Mesothelial cell of epicardium (in vitro differentiated cells): ENCODE measurements at places on chromosomes 1 and 21.

DNA sequence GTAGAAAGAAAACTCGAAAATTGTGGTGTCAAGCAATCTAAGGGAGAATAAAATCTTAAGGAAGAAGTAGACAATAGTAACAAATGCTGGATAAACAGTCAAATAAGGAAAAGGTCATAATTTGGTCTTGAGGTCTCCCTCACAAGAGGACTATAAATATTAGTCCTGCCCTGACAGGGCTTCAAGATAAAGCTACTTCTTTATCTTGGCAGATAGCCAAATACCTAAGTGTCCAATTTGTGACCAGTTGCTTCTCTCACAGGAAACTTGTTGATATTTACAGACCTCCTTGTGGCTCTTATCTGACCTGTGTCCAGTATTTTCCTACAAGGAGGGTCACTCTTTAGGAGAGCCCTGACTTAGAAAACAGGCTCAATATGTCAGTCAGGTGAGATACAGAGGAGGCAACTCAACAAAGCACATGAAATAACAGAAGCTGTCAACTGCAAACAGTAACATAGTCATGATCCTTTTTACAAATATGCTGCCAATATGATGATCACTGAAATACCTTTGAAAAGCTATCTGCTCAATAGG lies 88.8 kb downstream of the TNNI3K start:
- no peak for DNase-seq

DNA sequence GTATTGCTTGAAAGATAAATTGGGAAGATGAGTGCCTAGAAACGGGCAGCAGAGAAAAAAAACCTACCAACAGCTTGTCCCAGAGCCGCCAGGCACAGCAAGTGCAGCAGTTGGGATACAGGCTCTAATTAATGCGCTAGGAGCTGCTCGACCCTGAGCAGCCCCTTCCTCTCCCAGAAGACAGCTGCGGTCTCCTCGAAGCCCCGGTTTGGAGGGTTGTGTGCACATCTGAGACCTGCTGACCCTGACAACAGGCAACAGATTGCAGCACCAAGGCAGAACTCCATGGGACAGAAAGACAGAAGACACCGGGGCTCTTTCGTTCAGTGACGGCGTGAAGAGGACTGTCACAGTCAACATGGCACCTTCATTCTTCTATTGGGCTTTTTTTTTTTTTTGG lies 101.4 kb downstream of the TSEN15 start:
- DNase-seq = no peak

DNA sequence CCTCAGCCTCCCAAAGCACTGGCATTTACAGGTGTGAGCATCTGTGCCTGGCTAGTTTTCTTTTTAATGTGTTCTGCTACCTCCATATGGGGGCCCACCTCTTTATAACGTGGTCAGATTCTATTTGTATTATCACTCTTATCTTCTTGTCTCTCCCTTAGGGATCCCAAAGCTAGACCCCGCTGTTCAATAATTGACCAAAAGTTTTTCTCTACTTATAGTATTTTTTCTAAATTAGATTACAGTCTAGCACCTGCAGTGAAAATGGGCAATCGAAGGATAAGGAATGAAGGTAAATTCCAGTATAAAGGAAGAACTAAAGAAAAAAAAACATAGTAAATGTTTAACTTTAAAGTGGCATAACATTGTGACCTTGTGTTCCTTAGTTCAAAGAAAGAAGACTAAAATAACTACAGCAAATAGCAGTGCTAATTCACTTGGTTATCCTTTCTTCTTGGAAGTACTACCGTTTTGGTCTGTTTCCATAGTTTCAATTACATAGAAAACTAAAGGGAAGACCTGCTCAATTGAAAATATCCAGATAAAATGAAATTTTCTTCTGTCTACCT lies 24.1 kb downstream of the NFYC start:
- DNase-seq = no peak

DNA sequence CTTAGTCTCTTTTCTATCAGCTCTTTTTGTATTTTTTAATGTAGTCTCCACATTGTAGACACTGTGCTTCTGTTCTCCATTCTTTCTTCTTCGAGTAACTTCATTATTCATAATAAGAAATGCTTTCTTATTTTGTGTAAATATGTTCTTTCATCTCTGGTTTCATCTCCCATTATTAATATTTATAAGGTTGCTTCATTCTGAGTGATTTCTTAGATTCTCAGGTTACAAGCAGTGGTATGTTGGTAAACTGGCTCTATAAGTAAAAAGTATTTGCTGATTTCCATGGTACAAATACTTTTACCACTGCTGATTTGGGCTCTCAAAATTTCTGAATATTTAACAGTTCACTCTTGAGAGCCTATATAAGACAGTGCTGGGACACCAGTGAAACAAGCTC lies 81.3 kb downstream of the CDC14A start:
- no peak for DNase-seq

DNA sequence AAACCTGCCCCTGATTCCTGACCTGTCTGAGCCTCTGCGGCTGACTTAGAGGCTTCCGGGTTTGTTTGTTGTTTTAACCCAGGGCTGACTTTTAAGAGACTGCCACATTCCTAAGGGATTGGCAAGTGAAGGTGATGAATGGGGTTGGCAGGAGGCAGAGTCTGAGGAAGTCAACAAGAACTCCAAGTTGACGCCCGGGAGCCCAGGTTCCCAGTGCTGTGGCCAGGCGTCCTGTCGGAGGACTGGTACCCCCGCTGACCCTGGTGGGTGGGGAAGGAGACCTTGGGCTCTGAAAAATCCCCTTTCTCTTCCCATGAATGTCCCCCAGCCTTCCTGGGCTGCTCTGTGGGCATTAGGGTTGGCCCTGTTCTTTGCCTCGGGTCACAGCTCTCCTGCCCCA lies 19.7 kb upstream of the EPS8L3 start:
- no peak for DNase-seq

- DNase-seq = no peak
Observed at GRCh38 chr21:43332861-43333297, 94.1 kb downstream of the SIK1 start.

- no peak for DNase-seq
Observed at GRCh38 chr1:15761366-15762128, 3.0 kb downstream of the FBLIM1 start.

DNA sequence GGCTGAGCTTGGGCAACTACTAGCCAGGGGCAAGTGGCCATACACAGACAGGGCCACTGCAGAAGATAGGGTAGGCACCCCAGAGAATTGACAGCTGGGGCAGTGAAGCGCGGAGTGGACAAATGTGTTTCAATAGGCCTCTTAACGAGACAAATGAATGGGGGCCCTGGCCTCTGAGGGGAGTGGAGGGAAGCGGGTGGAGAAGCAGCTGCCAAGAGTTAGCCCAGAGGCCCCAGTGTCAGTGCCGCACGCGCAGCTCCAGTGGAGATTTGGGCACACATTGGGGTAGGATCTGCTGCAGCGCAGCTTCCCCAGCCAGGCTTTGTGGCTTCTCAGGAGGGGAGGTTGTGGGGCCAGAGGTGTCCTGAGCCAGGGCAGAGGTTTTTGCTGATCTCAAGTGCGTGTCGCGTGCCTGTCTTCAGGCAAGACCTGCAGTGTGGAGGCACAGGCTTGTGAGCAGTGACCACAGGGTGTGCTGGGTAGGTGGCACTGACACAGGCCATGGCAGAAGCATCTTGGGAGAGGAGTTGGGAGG lies 16.9 kb downstream of the PTPRF start:
- no peak for DNase-seq

DNA sequence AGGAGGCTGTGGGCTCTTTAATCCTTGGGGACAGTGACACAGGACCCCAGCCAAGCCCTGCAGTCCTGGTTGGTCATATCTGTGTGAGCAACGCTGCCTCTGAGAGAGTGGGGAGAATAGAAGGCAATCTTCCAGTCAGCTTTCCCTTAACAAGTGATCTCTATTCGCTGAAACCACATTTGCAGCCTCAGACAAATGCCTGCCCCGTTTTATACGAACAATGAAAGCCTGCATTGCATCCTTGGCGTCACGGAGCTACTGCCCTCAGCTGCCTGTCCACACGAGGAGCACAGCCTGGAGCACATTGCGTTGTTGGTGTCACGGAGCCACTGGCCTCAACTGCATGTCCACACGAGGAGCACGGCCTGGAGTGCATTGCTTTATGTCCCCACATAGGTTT lies 150.2 kb upstream of the ARHGEF16 start:
- DNase-seq = no peak

GRCh38 chr1:29162025-29162424 lies 19.7 kb downstream of the SRSF4 start:
- no peak for DNase-seq

DNA sequence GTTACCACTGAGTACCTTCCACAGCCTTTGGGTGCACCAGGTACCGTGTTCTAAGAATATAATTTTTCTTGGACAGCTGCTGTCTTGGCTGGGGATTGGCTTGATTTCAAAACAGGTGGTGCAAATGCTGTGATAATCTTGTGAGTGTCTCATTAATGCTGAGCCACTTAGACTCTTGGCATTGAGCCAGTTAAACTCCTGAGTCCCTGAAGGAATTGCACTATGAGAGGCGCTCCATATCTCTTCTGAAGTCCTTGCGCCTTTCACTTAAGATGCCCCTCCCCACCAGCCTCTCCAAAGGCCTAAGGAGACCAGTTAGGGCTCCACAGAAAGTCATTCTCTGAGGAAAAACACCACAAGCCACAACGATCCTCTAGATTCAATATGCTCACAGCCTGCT lies 51.0 kb downstream of the BACH1 start:
- no peak for DNase-seq

DNA sequence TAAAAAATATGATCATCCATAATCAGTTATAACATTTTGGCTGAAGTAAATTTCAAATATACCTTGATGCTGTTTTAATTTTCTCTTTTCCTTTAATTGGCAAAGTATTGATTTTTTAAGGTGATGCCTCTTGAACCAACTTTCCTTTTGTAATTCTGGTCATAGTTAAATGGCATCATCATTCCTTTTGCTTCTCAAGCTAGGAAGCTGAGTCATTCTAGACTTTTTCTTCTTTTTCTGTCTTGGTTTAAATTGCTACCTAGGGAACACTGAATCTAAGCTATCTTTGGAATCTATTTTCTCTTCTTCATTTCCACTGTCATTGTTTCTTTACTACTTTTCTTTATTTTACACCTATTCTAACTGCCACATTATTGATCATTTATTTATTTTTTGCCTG lies 162.7 kb downstream of the HMCN1 start:
- DNase-seq = no peak

GRCh38 chr1:35958558-35958957 lies 27.7 kb downstream of the AGO3 start:
- no peak for DNase-seq

GRCh38 chr1:37621326-37621870 lies 13.3 kb downstream of the RSPO1 start:
- no peak for DNase-seq

- DNase-seq = no peak
Observed at GRCh38 chr1:237737938-237738610, 152.6 kb downstream of the ZP4 start.

DNA sequence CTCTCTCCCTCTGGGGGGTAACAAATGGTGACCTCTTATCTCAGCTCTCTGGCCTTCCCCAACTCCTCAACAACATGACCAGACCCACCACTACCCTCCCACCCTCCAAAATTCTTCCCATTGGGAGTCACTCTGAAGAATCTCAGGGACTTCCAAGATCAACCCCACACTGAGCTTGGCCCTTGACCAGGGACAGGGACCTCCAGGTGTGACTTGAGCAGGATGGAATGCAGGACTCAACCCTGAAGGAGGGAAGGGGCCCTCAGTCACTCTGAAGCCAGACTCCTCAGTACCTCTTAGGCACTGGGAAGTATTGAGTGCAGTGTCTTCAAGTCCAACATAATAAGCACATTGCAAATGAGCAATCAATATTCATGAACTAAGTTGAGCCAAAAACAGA lies 1.9 kb downstream of the CASQ1 start:
- DNase-seq = no peak

- no peak for DNase-seq
Observed at GRCh38 chr21:15329191-15329590, 264.4 kb upstream of the NRIP1 start.

DNA sequence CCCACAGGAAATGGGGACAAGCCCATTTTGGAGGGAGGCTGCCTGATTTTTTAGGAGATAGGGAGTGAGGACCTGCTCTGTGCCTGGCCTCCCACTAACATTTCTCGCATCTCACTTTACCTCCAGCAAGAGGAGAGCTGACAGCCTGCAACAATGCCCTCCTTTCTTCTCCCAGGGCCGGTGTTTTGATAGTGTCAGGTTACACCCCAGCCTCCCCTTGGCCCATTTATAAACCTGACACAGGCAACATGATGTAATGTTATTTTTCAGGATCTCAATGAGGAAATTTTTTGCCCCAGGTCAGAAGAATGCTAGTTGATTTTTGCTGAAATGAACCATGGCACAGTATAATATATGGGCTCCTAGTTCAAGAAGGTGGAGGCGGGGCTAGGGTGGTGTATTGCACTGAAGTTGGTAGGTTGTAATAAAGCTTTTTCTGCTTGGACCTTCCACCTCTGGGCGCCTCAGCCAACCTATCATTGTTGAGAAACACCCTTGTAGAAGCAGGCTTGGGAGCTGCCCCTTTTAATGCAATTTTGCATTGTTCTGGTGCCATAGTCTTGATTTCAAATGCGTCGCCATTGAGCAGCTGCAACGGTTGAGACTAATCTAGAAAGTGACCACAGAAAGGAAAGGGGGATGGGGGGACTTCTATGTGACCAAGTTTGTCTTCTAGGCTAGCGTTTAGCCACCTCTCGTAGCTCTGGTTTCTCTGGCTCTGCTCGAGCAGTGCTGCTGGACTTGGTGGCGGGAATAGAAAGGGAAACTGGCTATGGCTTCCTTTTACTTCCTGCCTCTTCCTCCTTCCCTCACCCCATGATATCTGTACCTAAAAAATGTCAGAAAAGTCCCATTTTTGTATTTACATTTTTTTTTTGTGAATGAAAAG lies 53.0 kb downstream of the PBX1 start:
- no peak for DNase-seq

GRCh38 chr21:14752345-14752909 lies 206.3 kb upstream of the SAMSN1 start:
- no peak for DNase-seq

- no peak for DNase-seq
Observed at GRCh38 chr1:229268505-229268904, 2.4 kb upstream of the RAB4A start.

- DNase-seq = no peak
Observed at GRCh38 chr1:6329851-6330250, 63.7 kb downstream of the ACOT7 start.

GRCh38 chr1:66556161-66556611 lies 22.2 kb downstream of the SGIP1 start:
- no peak for DNase-seq

GRCh38 chr21:14862794-14863720 lies 201.7 kb downstream of the NRIP1 start:
- DNase-seq = no peak

GRCh38 chr1:180155182-180155682 lies 563 bp downstream of the QSOX1 start:
- peak; percentile 56 for DNase-seq

- DNase-seq = no peak
Observed at GRCh38 chr21:42737951-42738590, 84.7 kb downstream of the PDE9A start.
